Amygdala (tissue), 56 donors: ENCODE measurements at places on chromosomes 16 and 17.

GRCh38 chr16:27579087-27579980 is 29.4 kb downstream of the KATNIP start:
- no peak for DNase-seq

DNA sequence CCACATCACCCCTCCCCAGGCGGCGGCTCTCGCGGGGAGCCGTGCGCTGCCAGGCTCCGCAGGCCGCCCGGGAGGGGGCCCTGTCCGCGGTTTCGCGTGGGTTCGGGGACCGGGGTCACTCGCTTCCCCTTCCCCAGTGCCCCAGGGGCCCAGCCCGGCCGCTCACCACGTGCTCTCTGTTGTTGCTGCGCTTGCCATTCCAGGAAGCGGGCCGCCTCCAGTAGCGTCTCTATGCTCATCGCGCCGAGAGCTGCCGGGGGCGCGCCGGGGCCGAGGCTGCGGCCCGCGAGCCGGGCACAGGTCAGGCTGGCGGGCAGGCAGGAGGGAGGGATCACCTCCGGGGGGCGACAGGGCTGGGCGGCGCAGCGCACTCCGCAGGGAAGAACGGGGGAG is 390 bp downstream of the MNT start:
- DNase-seq = no peak

- DNase-seq = no peak
Measured at GRCh38 chr17:45438931-45439610, 6.4 kb upstream of the ARHGAP27 start.

DNA sequence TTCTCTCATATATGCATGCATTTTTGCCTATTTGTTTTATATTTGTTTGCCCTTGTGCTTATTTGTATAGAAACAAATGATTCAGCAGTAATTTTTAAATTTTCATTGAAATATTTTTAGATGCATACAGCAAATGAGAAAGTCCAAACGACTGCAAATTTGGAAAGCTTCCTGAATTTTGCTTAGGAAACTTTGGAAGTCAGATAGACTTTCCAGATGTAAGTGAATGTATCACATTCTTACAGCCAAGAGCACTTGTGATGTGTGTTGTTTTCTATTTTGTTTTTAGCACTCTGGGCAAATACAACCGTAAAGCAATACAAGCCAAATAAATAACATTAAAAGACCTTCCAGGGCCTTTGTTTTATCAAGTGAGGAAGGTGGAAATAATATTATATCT is 680.8 kb upstream of the CDH8 start:
- DNase-seq = no peak

DNA sequence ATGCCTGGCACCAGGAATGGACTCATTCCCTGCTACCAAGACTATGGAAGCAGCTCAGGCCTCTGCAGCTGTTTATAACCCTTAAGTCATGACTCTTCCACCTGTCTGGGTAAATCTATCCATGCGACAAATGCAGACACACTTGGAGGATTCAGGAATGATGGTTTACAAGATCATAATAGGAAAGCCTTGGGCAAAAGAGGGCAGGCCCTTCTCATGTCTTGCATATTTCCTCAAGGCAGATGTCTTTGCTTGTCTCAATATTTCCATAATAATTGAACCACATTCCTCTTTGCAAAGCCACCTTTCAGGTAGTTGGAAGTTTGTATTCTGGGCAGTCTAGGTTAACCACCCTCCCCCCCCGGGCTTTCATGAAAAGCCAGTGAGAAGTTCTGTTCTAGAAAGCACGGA is 884 bp upstream of the JPT1 start:
- DNase-seq = no peak

GRCh38 chr17:33889040-33889439 is 366.0 kb upstream of the CCL2 start:
- DNase-seq = no peak

GRCh38 chr17:66580956-66581391 is 253.9 kb upstream of the CACNG5 start:
- no peak for DNase-seq

GRCh38 chr16:50293994-50294855 is 27.9 kb downstream of the ADCY7 start:
- no peak for DNase-seq

DNA sequence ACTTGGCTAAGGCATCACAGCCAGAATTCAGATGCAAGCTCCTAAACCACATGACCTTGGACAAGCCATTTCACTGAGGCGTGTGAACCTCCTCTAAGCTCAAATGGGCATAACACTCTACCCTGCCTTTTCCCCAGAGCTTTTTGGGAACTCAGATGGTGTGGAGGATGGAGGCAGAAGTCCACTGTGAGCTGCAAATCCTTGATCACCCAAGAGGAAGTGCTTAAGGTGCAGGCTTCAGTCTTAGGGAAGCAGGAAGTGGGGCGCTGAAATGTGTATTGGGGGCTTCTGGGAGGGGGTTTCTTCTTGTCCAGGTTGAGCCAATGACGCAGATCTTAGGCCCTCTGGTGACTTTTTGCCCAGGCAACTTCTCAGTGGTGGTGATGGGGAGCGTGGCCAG is 12.9 kb downstream of the CIITA start:
- DNase-seq = no peak

DNA sequence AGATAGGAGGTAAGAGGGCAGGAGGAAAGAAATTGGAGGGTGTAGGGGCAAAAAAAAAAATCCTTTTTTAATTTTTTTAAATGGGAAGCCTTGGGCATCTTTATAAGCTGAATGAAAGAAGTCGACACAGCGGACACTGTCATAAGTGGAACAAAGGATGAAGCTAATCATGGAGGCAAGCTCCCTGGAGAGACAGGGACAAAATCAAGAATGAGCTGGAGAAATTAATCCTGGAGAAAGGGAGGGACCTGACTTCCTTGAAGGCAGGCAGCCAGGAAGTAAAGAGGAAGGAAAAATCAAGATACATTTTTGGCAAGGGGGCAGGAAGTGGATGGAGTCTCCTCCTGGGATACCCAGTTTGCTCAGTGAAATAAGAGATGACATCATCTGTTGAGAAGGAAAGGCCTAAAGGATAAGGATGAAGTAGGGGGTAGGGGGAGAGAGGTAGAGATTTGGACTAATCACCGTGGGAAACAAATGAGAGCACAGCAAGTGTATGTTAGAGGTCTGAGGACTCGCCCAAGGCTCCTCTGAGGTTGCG is 179.3 kb downstream of the SLC39A11 start:
- DNase-seq = no peak

DNA sequence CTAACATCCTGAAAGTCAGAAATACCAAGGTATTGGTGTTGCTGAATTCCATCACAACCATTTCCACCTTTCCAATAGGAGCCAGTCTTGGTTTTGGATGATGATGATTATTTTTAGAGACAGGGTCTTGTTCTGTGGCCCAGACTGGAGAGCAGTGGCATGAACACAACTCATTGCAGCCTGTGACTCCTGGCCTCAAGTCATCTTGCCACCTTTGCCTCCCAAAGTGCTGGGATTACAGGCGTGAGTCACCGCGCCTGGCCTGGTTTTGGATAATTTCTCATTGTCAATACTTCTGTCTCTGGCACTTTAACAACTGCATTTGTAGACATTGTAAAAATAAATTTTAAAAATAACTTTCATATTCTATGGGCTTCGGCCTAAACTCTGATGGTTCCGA is 22.6 kb downstream of the STAT5B start:
- DNase-seq = no peak

- DNase-seq = no peak
Measured at GRCh38 chr17:787641-788221, 5.6 kb downstream of the MRM3 start.

GRCh38 chr17:81231121-81231645 is 7.7 kb downstream of the TEPSIN start:
- DNase-seq = no peak

- DNase-seq = no peak
Measured at GRCh38 chr17:74532115-74532514, 840 bp upstream of the CD300LB start.

DNA sequence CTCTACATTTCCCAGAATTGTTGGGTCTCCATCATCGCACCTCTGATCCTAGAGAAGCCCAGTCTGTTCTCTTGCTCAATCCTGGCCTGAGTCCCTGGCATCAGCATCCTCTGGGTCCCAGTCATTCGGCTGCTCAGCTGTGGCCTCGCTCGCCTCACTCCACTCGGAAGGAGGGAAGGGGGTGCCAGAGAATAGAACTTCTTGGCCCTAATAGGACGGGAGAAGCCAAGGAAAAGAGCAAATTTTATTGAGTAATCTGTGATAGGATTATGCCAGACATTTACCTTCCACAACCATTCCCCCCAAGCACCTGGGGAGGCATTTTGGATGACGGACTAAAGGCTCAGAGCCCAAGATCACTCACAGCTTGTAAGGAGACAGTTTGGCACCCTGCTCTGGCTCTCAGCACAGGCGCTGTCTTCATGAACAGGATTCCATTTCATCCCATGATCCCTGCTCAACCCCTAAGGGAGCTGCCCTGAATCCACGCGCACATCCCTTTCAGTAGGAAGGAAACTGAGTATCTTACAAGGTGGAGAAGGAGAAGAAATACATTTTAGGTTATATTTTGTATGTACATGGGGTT is 498 bp upstream of the CLEC10A start:
- no peak for DNase-seq
